Germinal center (tissue), 1 donor: ENCODE measurements at places on chromosomes 5 and 9.

DNA sequence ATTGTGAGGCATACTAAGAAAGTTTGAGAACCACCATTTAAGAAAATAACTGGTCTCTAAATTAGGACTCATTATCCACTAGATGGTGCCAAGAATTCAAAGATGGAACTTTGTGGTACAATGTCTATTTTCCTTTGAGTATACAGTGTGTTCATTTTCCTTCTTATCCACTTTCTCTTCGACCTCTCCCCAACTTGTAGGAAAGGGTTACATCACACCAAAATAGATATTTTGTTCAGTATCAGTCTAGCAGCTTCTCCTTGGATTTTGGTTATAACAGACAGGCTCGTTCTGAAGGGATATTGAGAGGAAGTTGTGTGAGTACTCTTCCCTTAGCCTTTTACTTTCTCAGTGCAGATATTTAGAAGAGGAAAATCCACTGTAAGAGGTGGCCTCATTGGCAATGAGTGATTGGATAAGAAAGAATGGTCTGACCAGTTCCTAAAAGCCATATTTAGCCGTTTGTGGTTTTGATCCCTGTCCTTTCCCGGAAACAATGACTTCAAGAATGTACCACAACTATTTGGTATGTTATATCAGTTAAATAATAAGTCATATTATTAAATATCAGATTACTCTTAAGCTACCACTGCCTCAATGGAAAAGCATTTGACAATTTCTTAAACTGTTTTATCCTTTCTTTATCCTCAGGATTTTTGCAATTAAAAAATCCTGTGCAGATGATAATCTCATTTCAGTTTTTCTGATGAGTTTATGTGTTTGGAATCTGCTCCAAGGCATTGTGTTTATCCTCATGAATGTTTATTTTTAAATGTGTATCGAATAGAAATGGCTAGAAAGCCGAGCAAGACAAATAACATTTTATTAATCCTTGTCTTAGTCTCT, 69.0 kb upstream of the GRAMD2B start:
- peak; percentile 27 for DNase-seq

- DNase-seq: peak; percentile 66
These were observed 9.9 kb upstream of the CXXC5 start for GRCh38 chr5:139638090-139638735.

DNA sequence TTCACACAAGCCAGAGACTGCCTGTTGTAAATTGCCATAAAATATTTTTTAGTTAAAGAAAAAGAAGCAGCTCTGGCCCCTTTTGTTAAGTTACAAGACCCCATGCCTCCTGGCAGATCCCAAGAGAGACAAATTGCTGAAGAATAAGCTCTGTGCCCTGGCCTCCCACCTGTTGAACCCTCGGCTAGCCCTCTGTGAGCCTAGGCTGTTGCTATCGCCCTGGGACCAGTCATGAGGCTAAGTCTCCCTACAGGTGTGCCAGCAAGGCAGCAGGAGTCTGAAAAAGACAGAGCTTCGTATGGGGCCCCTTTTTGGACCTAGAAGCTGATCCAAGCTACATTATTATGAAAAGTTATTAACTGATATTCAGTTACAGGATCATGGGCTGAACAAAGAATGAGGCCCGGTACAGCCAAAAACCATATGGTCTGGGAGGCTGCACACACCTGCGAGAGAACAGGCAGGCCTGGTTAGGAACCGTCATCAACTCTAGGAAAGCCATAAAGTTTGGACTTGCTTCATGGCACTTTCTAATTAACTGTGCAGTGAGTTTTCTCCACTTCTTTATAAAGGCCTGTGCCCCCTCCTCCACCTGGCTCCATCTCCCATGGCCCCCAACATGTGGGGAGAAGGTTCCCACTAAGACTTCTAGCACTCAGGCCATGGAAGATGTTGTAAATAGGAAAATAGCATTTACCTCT, 384.7 kb downstream of the ENC1 start:
- no peak for DNase-seq

- no peak for DNase-seq
These were observed 65.5 kb upstream of the DMRT3 start for GRCh38 chr9:911005-911404.

GRCh38 chr5:127988146-127988760, 95.3 kb upstream of the SLC12A2 start:
- no peak for DNase-seq
